Epithelial cell of esophagus (primary cell): ENCODE measurements at places on chromosomes 5 and 9.

- no peak for DNase-seq
Observed at GRCh38 chr5:67451640-67452279, 255.2 kb upstream of the CD180 start.

DNA sequence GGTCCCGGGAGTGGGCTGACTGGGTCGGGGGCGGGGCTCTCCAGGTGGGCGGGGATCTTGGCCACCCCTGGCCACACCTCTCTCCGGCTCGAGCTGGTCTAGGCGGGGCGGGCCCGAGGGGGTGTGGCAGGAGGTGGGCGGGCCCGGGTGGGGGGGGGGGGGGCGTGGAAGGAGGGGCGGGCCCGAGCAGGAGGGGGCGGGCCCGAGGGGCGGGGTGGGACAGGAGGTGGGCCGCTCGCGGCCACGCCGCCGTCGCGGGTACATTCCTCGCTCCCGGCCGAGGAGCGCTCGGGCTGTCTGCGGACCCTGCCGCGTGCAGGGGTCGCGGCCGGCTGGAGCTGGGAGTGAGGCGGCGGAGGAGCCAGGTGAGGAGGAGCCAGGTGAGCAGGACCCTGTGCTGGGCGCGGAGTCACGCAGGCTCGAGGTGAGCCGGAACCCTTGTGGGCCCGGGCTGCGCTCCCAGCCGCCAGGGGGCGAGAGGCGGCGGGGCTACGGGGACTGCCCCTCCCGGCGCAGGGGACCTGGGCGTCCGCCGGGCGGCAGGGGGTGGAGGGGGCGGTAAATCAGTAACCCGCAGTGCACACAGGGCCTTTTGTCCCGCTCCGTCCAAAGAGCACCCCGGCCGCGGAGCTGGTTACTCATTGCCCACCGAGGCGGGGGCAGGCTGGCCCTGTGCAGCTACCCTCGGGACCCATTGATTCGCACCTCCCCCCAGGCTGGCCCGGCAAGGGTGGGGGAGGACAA lies at the start of gene FGFR4:
FGFR4 (plus strand) TSS at position 262 of the 744 bp plus-strand sequence. CDS start 2,688 bp downstream, outside the sequence.
- DNase-seq = peak; percentile 81

GRCh38 chr5:165201771-165202518 lies 1696.5 kb downstream of the MAT2B start:
- peak; percentile 10 for DNase-seq

DNA sequence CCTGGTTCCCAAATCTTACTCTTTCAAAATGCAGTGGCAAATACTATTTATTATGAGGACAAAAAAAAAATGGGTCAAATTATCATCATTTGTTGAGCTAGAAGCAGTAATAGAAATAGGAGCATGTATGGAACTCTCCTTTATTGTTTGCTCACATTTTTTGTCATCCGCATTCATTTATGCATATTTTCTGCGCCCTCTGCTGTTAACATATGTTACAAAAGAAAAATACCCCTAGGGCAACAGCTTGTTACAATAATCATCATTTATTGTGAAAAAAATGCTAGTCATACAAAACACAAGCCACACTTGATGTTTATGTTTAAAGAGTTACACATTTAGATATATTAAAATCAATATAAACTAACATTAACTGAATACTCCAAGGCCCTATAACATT lies 328.2 kb downstream of the TUSC1 start:
- peak; percentile 0 for DNase-seq

GRCh38 chr9:68750255-68750654 lies 45.2 kb downstream of the PIP5K1B start:
- no peak for DNase-seq

DNA sequence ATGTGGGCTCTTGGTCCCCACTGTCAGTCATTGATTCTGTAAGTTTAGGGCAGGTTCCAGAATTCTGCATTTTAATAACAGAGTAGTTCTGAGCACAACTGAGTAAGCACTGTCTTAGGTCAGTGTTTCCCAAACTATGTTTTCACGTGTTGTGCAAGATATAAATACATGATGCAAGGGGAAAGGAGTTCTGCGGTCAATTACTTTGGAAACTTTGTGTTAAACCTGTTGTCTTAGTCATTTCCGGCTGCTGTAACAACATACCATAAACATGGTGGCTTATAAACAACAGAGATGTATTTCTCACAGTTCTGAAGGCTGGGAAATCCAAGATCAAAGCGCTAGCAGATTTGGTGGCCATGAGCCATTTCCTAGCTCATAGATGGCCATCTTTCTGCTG lies 69.8 kb downstream of the EQTN start:
- peak; percentile 85 for DNase-seq

- DNase-seq = no peak
Observed at GRCh38 chr9:113298311-113298710, 4.9 kb downstream of the RNF183 start.

DNA sequence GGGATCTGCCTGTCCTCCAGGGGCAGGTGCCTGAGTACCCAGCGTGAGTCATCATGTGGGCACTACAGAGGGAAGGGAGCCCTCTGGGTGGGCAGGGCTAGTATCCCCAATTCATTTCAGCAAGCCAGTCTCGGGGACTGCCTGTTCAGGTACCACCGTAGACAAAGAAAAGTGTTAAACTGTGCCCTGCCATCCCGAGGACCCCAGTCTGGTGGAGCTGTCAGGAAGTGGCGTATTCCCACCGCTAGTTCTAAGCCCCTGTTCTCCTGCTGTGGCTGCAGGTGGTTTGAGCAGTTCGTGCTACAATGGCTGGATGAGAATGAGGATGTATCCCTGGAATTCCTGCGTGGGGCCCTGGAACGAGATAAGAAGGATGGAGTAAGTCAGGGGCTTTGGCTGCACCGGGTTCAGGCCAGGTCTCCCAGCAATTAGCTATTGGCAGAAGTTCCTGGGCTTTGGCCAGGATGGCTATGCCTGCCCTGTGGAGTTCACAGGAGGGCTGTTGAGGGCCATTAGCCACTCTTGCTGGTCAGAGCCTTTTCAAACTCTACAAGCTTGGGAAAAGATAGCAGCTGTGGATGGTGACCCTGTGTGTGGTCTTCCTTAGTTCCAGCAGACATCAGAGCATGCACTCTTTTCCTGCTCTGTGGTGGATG lies 93.2 kb upstream of the RUSC2 start:
- no peak for DNase-seq

DNA sequence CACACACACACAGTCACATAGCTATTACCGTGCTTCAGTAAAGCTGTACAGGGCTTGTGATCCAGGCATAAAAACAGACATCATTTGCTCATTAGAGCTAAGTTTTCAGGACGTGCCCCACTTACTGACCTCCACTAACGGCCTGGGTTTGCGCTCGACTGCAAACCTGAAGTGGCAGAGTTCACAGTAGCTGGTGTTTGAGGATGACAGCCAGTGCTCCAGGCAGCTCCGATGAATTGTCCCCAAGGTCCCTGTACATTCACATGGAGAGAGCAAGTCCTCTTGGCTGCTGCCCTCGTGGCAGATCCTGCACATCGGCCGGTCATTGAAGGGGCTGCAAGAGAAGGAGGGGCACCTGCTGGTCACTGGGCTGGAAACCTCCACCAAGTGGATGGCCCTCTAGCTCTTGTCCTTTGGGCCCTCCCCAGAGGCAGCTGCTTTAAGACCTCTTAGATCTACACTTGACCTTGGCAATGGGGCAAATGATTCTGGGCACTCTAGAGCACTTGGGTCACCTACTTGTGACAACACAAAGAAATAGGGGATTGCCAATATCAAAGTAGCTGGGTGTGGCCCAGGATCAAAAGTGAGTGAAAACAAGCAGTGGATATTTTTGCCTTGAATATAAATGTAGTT lies 115.4 kb downstream of the MARCHF3 start:
- no peak for DNase-seq

DNA sequence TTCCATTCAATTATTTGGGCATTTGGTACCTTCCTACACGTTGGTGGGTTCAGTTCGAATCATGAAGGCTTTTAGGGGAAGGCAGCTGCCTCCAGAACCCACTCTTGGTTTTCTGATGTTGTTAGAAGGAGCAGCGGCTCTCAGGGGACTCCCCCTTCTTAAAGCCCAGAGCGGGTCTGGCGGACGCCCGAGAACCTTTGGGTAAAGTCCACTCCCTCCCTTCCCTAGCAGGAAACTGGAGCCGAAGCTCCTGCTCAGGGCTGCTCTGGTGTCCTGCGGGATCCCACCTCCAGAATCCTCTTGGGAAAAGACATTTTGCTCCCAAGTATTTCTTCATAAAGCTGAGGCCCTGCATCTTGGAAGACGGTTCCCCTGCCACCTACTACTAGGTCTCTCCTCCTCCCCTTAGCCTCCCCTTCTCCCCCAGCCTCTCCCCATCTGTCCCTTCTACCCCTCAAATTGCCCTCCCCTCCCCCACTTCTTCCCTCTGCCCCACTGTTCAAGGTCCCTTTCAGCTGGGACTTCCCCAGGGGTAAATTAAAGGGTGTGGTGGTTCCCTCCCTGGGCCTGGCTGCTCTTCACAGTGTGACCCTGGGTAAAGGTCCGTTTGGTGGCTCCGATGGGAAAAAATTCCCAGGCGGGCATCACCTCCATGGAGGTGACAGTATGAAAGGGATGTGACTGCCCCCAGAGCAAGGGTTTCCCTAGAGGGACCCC lies 9.3 kb downstream of the IRX4 start:
- DNase-seq = no peak

DNA sequence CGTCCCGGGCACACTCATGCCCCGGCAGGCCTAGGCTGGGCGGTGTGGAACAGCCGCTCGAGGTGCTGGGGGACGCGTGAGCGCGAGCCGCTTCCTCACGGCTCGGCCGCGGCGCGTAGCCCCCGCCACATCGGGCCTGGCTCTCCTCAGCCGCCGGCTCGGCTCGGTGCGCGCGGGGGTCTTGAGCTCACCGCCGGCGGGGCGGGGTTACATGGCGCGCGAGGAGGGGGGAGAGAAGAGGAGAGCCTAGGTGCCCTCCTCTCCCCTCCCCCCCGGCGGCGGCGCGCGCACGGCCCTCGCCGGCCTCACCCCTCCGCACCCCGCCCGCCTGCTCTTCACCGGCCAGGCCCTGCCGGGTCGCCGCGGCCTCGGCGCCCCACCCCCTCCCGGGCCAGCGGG lies 7.7 kb downstream of the RANBP6 start:
- peak; percentile 70 for DNase-seq

DNA sequence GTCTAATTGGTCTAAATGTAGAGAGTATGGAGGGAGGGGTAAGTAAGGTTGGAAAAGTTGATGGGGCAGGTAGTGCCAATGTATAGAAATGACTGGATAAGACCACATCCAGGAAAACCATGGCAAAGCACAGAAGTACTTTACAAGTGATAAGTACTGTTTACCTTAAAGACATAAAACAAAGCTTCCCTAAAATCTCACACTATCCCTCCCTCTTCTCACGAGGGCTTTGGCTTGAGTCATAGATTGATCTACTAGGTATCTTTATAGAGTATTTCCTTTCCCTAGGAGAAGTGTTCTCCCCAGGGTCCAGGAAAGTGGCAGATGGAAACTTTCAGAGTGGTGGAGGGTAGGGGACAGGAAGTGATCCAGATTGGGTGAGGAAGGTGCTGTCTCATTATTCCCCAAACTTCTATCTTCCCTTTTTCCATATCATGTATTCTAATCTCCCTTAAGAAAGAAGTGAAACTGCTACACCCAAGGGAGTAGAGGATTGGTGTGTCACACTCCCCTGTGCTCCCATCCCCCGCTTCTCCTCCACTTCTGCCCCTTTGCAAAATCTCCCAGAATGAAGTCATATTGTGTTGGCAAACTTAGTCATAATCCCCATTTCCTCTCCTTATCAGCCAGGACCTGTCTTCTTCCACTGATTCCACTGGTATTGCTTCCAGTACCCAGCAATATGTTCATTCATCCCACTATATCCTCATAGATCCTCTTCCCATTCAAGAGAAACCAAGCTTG lies 14.6 kb downstream of the IL33 start:
- DNase-seq = peak; percentile 94

- peak; percentile 68 for DNase-seq
Observed at GRCh38 chr5:136058039-136058971, 29.5 kb downstream of the TGFBI start.

GRCh38 chr5:121962347-121962670 lies 534 bp downstream of the SRFBP1 start:
- DNase-seq = no peak
